ENCODE measurements at places on chromosomes 4 and X. TPM values are rescaled to one million over a fixed set of nuclear protein-coding genes. Genes with fewer than 3 reads are reported as not detected.

GRCh38 chr4:46947541-46947940, 38.5 kb upstream of the COX7B2 start:
- DNase-seq = no peak

GRCh38 chr4:80452768-80453167, 117.2 kb downstream of the CFAP299 start:
- DNase-seq = no peak

DNA sequence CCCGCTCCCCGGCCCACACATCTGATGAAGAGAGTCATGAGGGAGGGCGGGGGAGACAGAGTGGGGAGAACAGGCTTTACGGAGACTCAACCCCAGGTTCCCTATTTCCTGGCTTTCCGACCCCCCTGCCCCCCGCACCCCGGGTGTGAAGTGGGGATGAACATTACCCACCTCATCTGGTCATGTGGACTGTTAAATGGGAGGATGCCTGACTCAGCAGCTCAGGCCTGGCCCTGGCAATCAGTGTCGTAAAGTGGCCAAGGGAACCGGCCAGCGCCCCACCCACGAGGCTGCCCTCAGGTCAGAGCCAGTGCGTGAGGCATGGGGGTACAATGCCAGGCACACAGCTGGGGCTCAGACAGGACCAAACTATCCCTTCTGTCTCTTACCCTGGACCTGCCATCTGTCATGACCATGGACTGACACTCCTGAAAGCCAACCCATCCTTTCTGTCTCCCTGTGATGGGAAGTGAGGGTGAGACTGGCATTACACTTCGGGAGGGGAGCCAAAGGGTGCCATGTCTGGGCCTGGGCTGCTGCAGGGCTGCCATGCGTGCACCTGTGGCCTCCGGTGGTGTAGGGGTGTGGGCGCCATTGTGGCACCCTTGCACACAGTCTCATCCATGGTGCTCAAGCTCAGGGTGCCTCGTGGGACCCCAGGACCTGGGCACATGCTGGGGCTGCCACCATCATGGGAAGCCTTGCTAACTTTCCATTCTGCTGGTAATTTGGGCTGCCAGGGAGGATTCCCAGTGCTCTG, 106.1 kb upstream of the PSAPL1 start:
- no peak for DNase-seq

DNA sequence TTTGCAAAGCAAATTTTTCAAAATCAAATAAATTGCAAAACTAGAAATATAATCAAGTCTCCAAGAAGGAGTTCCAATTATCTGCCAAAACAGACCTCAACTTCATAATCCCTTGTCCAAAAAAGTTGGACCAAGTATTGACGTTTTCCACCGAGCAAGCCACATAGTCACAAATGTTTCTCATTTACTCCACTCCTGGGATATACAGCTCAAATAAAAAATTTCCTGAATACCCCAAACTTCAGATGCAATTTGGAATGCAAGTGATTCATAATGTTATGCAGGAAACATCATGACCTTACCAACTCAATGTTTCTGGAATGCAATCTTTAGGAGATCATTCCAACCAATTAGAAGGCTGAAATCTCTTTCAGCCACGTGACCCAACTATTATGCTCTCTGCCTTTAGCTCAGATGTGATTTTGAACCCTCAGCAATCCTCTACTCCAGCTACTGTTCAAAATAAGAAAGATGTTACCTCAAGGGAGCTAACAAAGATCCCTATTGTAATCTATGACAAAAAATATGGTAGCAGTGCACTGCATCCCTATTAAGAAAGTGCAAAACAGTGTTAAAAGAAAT, 72.4 kb downstream of the PRDM5 start:
- no peak for DNase-seq

DNA sequence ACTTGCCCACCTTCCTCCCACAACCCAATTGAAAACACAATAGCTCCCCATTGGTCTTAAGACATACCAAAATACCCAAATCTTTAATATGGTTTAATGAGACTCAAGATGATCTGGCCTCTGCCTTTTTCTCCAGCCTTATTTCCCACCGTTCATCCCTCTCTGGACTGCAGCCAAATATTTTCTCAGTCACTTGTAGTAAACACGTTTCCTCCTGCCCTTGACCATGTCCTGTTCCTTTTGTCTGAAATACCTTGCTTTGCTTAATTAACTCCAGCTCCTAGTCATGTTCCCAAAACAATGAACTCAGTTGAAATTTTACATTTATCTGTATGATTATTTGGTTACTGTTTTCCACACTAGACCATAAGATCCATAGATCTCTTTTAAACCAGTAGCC, 8.4 kb upstream of the NUP54 start:
- no peak for DNase-seq

GRCh38 chr4:146073517-146073916, 102.0 kb upstream of the LSM6 start:
- DNase-seq = no peak

DNA sequence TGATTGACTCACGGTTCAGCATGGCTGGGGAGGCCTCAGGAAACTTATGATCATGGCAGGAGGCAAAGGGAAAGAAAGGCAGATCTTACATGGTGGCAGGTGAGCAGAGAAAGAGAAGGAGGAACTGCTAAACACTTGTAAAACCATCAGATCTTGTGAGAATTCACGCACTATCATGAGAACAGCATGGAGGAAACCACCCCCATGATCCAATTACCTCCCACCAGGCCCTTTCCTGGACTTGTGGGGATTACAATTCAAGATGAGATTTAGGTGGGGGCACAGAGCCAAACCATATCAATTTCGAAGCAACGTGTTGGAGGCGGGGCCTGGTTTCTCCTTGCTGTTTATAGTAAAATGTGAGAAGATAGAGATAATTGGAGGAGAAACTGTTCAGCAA, 167.4 kb downstream of the GABRB1 start:
- DNase-seq = no peak

- no peak for DNase-seq
These were observed 129.1 kb upstream of the STIM2 start for GRCh38 chr4:26731351-26732035.

GRCh38 chrX:96688789-96689188, 4.1 kb downstream of the DIAPH2 start:
- no peak for DNase-seq

- DNase-seq = no peak
These were observed at the start of gene KLHL5 for GRCh38 chr4:39062094-39062769. TSS of gene KLHL5 (plus strand) at chr4:39062232. CDS start at chr4:39062653, 421 bp downstream.

DNA sequence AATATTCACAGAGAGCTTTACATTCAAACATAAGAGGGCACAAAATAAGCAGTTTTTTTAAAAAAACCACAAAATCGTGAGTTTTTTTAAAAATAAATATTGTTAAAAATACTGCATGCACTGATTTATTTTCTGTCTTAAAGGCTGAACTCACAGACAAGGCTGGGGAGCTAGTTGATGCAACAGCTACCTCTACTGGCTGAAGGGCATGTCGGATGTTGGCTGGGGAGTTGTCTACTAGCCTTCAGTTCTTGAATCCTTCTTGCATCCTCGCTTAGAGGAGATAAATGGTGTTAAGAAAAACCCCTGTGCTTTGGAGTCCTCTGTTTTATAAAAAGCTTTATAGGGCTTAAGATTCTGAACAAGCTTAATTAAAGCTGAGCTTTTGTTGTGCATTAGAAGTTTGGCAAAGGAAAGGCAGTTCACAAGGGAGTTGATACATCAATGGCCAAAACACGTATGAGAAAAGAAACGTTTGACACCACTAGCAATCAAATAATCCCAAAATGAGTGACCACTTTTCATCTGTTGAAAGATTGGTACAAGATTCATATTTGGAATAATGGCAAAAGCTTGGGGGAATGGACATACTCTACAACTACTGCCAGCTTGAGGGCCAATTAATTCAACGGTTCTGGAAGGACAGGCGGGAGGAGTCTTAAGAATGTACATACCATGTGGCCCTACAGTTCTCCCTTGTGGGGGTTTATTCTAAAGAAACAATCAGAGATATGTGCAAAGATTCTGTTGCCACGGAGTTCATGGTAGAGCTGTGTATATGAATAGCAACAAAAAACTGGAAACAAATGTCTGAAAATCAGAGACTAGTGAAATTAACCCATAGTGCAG, 94.7 kb downstream of the SEL1L3 start:
- DNase-seq = peak; percentile 33

AMELX gene
- total RNA-seq = not detected

FGFBP2 gene
- 1.6 TPM for total RNA-seq

Data from hematopoietic multipotent progenitor cell (in vitro differentiated cells).